Thyroid gland (tissue), 4 donors: ENCODE measurements at places on chromosomes 12 and 14.

- no peak for DNase-seq
These were observed 3.6 kb upstream of the TNFRSF1A start for GRCh38 chr12:6345319-6346091.

DNA sequence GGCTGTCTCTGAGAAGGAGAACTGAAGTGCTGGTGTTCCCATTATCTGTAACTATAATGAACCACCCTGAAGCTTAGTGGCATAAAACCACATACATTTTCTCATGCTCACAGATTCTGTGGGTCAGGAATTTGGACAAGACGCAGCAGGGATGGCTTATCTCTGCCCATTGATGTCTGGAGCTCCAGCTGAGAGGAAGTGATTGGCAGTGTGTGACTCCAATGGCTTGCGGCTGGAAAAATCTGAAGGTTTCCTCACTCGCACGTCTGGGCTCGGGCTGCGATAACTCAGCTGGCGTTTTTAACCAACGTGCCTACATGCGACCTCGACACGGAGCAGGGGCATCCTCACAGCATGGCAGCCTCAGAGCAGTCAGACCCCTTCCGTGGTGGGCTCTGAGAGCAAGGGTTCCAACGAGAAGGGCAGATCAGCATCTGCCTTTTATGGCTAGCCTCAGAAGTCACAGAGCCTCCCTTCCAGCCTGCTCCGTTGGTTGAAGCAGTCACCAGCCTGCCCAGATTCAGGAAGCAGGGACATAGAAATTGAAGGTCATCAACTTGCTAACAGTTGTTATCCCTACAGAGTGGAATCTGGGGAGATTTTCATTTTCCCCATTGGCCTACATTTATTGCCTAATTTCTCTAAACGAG, 143.3 kb upstream of the BCL2L14 start:
- DNase-seq = no peak

DNA sequence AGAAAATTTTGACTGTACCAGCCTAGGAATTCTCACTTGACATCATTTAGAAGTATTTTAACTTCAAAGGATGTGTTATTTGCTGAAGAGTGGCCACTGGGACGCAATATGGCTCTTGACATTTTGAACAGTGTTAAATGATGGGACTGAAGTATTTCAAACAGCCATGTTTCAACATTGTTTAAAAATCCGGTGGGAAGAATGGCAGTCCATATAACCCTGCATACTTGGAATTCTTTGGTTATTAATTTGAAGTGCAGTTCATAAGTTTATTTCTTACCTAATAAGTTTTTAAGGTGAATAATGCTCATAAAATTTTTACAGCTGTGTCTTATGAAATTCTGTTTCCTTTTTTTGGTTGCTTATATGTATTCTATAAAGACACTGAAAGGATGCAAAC, 8.3 kb downstream of the TMTC2 start:
- no peak for DNase-seq

GRCh38 chr14:61481701-61482100, 160.3 kb downstream of the PRKCH start:
- DNase-seq = no peak

DNA sequence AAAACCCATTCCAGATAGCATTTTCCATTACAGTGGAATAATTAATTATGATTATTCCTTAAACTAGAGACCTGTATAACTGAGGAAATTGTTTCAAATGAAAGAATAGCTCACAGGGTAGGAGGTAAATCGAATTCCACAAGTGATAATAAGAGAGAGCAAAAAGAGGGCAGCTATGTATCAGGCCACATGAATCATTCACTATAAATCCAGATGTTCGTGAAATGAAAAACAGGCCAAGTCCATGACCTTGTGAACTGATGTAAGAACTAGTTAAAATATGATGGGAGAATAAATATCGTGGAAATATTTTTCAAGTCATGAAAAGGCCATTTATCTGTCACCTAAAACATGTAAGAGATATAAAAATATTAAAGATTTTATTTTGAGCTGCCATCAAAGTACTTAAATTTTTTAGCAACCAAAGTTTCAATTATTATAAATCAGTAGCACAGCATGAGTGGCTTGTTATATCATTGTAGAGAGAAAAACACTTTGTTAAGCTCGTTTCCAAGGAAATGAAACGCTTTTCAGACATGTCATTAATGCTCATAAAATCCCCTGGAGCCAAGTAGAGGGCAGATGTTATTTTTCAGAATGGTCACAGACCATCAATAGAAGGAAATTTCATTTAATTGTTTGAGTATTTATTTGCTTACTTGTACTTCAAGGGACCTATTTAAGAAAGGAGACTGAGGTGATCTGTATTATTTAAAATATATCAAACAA, 120.6 kb upstream of the CDKN3 start:
- no peak for DNase-seq

GRCh38 chr12:1532375-1533165, 61.8 kb downstream of the FBXL14 start:
- DNase-seq = no peak

DNA sequence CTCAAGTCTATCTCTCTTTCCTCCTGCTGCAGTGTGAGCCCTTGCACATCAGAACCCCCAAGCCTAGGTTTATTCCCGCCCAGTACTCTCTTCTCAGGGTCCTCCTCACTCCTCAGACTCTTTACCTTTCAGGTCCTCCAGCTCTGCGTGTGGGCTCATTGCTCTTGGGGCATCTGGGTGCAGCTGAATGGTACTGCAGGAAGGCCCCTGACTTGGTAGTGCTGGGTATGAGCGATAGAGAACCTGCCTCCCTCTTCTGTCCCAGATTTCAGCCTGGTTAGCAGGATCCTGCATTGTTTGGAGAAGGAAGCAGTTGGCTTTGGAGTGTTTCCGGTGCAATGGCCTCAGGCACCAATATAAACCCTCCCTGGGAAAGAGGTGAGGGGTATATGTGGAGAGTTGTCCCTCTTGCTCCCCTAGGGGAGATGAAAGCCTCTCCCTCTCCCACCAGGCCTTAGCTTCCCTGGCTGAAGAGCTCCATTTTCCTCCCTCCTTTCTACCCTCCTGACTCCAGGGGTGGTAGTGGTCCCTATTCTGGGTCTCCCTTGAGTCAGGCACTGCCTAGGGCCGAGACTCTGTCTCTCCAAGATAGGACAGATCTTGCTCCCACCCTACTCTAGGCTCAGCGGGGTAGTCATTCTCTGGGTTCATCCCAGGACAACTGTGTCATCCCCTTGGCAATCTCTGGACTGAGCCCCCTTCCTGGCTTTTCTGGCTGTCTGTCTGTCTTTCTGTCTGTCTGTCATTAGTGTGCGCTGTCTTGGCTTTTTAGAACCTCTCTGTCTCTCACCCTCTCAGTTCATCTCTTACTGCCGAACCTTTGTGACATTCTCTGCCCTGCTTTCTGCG, 3.8 kb downstream of the LRP1 start:
- DNase-seq = no peak

DNA sequence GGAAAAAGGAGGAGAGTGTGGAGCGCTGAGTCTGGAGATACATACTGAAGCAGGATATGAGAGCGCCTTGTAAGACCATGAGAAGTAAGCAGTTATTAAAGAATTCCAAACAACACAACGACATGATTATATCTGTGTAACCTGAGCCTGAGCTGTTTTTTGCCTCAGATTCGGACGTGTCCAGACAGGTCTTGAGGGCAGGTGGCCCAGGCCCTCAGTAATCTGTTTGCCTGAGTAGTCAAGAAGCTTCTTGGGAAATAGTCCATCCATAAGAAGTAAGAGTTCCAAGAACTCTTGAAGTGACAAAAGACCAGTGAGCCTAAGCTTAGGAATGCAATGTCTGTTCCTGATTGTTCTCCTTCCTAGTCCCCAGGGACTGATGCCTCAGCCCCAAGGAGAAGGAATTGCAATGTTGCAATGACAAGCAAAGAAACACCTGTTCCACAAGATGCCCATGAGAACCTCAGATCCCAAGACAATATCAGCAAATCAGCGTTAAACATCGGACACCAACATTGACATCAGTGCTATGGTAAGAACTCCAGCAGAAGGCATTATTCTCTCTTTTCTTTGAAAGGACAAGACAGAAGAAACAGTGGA, 34.7 kb upstream of the ADAMTS20 start:
- DNase-seq = no peak

DNA sequence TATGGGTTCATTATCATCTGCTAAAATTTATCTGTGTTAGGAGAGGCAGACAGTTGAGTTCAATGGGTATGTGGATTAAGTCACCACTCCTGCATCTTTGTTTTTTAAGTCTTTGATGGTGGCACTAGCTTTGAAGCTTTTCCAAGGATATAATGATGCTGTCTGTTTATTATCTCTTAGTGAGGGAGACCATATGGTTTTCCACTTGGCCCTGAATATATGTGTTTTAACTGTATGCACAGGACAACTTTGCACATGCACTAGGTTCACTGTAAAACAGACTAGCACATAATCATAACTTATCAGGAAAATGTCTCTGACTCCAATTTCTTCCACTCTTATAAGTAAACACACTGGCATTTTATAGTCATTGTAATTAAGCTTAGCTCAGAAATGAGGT, 8.9 kb downstream of the OR6C74 start:
- DNase-seq = no peak

DNA sequence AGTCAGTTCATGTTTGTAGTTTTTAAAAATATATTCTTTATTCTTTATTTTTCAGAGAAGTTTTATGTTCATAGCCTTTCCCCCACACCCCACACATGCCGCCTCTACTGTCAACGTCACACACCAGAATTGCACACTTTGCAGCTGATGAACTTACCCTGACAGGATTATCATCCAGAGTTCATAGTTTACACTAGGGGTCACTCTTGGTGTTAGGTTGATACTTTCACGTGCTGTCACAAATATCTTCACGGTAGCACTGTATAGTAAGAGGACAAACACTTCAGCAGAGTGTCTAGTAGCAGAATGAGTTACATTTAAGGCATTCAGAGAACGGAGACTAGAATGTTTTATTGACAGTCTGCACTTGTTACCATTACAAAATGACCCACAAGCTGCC, 5.1 kb downstream of the DPPA3 start:
- no peak for DNase-seq

DNA sequence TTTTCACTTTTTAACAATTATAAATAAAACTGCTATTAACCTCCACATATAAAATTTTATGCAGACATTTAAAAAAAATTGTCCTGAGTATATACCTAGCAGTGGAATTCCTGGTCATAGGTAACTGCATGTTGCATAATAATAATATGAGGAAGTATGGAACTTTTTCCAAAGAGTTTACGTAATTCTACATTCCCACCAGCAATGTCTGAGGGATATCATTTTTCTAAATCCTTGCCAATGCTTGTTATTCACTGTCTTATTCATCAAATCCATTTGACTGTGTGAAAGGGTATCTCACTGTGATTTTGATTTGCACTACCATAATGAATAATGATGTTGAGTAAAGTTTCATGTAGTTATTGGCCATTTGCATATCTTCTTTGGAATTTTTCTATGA, 393.8 kb downstream of the LRFN5 start:
- DNase-seq = no peak

DNA sequence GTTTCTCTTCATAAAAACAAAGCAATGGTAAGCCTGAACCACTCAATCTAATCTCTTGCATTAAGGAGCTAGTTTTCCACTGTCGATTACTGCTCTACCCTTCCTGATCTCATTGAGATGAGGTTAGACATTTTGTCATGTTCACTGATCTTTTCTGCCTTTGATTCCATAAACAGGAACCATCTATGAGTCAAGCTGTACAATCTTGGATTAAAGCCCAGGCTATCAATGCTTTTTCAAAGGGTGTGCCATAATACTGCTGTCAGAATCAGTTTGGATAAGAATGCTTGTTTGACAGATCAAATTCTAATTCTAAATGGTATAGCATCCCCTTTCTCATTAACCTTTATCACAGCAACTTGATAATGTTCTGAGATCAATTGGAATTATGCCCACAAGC, 16.1 kb downstream of the GRIP1 start:
- no peak for DNase-seq

GRCh38 chr14:105062048-105062433, 3.2 kb downstream of the GPR132 start:
- DNase-seq = no peak
